ENCODE measurements at places on chromosomes 16 and 17. TPM values are rescaled to one million over a fixed set of nuclear protein-coding genes. Genes with fewer than 3 reads are reported as not detected.

DNA sequence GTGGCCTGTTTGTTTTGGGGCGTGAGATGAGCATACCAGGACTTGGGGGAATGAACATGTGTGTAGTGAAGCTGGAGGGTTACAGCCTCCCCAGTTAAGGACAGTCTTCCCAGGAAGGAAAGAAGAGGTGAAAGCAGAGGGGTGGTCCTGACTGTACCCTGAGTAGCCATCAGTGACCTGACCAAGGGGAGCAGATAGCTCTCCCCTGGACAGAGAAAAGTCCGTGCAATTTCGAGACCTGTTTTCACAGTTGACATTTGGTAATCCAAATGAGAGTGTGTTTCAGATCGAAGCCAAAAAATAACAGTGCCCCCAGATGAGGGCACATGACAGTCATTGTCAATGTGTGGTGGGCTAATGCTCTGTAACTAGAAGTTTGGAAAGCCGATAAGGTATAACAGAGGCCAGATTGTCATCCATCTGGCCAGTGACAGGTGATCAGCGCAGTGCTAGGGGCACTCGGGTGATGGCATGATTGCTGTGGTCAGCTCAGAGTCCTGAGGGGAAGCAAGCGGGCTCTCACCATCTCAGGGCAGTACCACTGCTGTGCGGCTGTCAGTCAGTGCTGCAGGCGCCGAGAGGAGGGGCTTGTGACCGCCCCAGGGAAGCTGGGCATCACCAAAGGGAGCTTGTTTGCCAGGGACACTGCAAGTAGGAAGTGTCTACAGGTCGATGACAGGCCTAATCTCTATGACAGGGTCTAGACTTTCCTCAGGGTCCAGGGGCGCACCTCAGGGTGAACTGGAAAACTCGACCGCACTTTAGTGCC lies 1.1 kb upstream of the NME2 start:
- DNase-seq, result no peak

- DNase-seq, result no peak
Observed at GRCh38 chr17:72613396-72613795, 479.1 kb downstream of the SLC39A11 start.

DNA sequence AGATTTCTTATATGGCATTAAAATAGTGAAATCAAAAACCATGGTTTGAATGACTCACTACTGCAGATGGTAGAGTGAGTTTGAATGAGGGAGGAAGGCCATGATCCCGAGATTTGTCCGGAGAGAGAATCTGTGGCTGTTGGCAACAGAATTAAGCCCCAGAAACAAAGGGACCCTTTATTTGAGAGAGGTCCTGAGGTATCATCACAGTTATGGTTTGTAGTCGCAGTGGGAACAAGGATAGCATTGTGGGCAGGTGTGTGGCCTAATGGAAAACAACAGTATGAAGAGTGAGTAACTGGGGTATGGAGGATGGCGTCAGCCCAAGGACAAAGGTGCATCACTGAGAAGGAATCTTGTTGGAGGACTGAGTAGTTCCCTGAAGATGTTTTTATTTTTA lies 8.5 kb upstream of the ZFP3 start:
- DNase-seq, result no peak

DNA sequence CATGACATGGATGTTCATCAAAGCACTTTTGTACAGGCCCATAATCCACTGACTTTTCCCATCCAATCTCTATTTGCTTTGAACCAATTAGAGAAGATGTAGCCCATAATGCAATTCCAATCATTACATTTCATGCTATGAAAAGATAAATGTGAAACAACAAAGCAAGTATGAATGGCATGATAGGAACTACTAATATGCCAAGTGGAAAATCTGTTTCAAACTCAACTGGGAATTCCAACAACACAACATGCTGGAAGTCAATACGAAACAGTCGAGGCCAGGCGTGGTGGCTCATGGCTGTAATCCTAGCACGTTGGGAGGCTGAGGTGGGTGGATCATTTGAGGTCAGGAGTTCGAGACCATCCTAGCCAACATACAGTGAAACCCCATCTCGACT lies 39.6 kb upstream of the TMEM97 start:
- peak; percentile 76 for DNase-seq

DNA sequence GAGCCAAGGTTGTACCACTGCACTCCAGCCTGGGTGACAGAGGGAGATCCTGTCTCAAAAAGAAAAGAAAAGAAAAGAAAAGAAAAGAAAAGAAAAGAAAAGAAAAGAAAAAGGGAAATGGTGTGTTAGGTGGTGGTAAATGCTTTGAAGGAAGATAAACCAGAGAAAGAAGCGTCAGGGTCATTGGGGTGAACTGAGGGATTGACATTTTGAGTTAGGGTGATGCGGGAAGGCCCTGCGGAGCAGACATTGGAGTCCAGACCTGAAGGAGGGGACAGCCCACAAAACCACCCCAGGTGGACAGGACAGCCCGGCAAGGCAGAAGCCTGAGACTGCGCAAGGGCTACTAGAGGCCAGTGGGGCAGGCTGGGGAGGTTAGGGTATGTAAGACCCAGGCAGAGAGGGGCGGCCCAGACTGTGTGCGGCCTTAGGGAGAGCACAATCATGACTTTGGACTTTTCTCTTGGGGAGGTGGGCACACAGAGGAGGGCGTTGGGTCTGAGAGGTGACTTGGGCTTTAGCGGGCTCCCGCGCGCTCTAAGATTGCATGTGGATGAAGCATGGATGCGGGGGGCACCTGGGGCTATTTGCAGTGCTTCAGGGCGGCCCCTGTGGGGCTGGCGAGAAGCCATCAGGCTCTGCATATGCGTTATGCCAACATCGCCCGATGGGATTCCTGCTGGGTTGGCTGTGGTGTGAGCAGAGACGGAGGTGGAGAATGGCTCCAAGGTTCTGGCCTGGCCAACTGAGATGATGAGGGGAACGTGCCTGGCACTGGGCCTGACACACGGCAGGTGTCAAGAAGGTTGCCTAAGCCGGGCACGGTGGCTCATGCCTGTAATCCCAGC lies 3.3 kb upstream of the GAA start:
- DNase-seq, result no peak

DNA sequence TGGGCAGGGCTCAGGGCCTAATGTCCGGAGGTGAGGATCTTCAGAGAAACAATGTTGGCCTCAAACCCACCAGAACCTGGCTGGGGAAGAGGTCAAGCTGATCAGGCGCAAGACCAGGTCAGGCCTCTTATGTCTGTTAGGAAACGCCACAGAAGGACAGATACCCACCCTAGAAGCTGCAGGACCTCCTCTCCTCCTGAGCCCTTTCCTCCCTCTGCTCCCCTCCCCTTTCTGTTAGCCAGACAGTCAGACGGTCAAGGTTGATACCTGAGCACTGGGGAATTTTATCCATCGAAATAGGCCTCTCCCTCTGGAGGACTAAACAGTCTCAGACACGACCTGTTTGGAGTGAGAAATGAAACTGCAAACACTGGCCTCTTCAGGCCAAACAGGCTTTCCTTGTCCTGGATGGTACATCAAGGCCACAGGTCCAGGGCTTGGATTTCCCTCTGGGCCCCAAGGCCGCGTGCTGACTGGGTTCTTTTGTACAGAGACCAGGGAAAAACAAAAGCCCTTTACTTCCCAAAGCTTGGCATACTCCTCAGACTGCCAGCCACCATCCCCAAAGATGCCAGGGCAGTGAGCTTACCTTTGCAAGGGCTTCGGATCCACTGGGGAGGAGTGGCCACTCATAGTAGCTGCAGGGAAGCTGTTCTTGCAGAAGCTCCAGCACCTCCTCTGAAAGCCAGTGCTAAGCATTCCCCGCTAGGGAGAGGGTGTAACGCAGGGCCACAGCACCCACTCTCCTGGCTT lies 135.8 kb downstream of the CCDC182 start:
- DNase-seq, result no peak

GRCh38 chr16:82612263-82612662 lies 14.5 kb upstream of the CDH13 start:
- DNase-seq, result no peak

GRCh38 chr17:18896947-18897346 lies 39.0 kb downstream of the PRPSAP2 start:
- DNase-seq, result no peak

- DNase-seq, result no peak
Observed at GRCh38 chr16:3004319-3004718, 8.4 kb upstream of the CLDN9 start.

GRCh38 chr16:87681981-87682570 lies 79.8 kb downstream of the JPH3 start:
- peak; percentile 55 for DNase-seq

DNA sequence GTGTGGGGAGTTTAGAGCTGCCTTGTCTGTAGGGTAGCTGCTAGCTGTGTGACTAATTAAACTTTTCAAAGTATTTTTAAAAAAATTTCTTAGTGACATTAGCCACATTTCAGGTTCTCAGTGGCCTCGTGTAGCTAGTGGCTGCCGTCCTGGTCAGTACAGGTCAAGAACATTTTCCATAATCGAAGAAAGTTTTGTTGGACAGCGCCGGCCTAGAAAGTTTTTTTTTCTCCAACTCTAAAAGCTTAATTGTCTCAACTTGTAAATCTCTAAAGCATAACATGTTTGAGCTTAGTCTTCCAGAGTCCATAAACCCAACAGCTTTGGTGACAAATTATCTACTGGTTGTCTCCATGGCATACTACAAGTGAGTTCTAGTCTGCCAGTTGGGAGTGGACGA lies 4.3 kb downstream of the AKAP1 start:
- no peak for DNase-seq

GRCh38 chr17:19426631-19427030 lies 15.6 kb downstream of the RNF112 start:
- no peak for DNase-seq

DNA sequence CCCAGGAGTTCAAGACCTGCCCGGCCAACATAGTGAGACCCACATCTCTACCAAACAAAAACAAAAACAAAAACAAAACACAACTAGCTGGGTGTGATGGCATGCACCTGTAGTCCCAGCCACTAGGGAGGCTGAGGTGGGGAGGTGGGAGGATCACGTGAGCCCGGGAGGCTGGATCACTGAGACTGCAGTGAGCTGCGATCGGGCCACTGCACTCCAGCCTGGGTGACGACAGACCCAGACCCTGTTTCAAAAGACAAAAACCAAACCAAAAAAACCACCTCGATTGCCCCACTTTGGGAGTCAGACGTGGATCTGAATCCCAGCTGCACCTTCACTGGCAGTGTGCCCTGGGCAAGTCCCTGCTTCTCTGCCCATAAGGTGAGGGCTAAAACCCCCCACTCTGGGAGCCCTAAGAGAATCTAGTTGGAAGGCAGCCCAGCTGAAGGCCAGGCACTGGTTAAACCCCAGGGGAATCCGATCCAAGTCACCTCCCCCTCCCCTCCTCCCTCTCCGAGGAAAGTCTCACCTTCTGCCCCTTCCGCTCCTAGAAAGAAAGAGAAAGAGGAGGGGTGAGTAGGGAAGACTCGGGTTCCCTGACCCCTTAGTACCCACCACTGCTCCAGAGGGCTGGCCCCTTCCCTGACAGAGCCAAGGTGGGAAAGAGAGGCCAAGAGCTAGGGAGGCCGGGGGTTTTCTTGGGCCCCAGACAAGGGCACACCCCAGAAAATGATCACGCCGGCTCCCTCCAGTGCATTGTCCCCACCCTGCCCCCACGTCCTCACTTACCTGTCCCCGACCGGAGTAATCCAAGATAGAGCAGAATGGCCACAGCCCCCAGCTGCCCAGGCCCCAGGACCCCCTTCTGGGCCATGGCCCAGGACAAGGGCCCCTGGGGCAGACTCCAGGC lies 647 bp downstream of the PRSS8 start:
- DNase-seq, result no peak

DNA sequence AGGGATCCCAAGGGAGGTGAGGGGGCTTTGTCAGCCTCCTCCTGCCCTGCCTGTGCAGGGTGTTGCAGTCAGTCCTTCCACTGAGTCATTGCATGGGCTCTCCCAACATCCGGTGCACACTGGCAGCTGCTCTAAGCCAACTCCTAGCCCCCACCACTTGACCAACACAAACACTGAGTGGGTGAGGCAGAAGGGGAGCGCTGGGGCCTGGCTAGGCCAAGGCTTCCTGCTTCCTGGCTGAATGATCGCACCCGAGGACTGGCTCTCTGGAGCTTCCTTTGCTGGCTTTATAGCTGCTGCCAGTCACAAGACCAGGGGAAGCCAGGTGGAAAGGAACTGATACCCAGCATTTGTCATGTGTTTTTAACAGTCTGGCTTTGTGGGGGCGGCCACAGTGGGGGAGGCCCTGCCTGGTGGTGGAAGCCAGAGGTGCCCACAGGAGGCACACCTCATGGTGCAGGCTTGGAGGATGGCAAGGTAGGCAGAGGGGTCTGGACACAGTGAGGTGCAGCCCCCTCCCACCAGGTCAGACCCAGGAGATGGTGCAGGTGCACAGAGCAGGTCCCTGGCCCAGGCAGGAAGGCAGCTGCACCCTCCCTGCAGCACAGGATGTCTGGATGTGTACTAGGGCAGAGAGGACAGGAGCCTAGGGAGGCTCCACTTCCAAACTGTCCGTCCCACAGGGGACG lies 6.8 kb downstream of the MPG start:
- peak; percentile 94 for DNase-seq

- DNase-seq, result peak; percentile 39
Observed at GRCh38 chr16:19559242-19559910, 3.9 kb downstream of the VPS35L start.

GRCh38 chr16:89786474-89787364 lies 29.7 kb downstream of the FANCA start:
- DNase-seq, result no peak

DNA sequence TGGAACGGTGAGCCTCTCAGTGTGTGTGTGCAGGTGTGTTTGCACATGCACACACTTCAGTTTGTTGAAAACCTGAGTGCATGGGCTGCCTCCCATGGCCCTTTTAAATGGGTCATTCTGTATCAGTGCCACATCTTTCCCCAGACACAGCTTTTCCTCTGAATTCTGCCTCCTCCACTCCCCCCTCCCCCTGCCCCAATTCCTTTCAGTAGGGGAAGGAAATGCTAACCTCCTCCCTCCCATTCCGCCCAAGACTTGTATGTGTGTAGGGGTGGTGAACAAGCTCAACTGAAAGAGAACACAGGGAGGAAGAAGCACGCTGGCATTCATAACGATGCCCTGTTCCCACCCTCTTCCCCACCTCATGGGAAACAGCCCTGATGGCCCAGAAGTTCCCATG lies 34.3 kb downstream of the C17orf75 start:
- DNase-seq, result no peak

HYDIN gene
- 1.1 TPM for total RNA-seq

AMZ2 gene
- 76.2 TPM for total RNA-seq

PSME3IP1 gene
- 71.9 TPM for total RNA-seq

FSCN2 gene
- total RNA-seq, result 8.0 TPM

LDHD gene
- not detected for total RNA-seq

CACNG3 gene
- total RNA-seq, result not detected

ETV4 gene
- total RNA-seq, result 10.6 TPM

EVPLL gene
- not detected for total RNA-seq

ANKRD40CL gene
- not detected for total RNA-seq

DNASE1L2 gene
- total RNA-seq, result 1.2 TPM

TNFRSF13B gene
- not detected for total RNA-seq

FOXO3B gene
- 7.1 TPM for total RNA-seq

All from astrocyte (in vitro differentiated cells and primary cell).